ENCODE measurements at places on chromosomes 2 and 18. TPM values are rescaled to one million over a fixed set of nuclear protein-coding genes. Genes with fewer than 3 reads are reported as not detected.

GRCh38 chr18:31990823-31991222, 27.8 kb upstream of the RNF125 start:
- DNase-seq, result no peak

DNA sequence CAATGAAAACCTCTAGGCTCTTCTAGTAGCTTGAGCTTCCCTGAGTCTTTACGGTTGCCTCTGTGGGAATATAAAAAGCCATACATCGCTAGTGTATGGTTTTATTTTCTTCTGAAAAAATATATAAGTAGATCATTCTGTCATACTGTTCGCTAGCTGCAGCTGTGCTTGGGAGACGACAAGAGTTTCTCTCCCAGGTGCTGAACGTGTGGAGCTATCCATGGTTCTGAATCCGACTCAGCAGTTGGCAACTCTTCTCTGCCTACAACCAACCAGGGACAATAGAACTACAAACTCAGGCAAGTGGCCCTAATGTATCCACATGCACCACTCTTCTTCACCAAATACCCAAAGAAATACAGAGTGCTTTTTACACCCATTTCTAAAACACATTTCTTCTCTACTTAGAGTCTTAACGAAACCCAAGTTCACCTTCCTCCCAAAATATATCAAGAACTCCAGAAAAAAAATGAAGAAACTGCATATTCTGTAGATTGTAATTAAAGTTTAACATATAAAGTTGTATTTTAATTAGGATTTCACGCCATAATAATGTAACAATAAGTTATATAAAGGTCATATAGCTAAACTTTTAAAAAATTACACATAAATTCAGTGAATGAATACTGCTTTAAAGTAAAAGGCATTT, 2.2 kb upstream of the KCNH7 start:
- peak; percentile 93 for DNase-seq

- peak; percentile 44 for DNase-seq
Observed at GRCh38 chr2:196160101-196160500, 11.3 kb downstream of the STK17B start.

- peak; percentile 58 for DNase-seq
Observed at GRCh38 chr18:8654503-8655451, 45.5 kb downstream of the RAB12 start.

GRCh38 chr2:191927319-191927867, 80.5 kb upstream of the CAVIN2 start:
- no peak for DNase-seq

GRCh38 chr18:499776-500631, 497 bp downstream of the COLEC12 start:
- peak; percentile 54 for DNase-seq

GRCh38 chr2:185012643-185013042, 414.3 kb downstream of the ZNF804A start:
- DNase-seq, result no peak

DNA sequence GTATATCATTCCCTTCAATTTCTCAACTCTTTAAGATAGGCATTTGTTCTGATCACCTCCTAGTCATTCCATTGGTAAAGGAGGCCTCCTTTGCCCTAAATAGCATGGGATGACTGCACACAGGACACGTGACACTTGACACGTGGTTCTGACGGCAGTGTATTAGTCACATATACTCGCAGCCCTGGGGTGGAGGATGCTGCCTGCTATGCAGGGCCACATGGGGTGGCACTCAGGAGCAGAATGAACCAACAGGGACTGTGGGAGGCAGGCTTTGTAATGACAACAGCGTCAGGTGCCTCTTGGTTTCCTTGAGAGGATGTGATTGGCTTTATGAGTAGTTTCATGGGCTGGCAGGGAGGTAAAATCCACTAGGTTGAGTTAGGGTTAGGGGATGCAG, 9.3 kb upstream of the KCNS3 start:
- no peak for DNase-seq

DNA sequence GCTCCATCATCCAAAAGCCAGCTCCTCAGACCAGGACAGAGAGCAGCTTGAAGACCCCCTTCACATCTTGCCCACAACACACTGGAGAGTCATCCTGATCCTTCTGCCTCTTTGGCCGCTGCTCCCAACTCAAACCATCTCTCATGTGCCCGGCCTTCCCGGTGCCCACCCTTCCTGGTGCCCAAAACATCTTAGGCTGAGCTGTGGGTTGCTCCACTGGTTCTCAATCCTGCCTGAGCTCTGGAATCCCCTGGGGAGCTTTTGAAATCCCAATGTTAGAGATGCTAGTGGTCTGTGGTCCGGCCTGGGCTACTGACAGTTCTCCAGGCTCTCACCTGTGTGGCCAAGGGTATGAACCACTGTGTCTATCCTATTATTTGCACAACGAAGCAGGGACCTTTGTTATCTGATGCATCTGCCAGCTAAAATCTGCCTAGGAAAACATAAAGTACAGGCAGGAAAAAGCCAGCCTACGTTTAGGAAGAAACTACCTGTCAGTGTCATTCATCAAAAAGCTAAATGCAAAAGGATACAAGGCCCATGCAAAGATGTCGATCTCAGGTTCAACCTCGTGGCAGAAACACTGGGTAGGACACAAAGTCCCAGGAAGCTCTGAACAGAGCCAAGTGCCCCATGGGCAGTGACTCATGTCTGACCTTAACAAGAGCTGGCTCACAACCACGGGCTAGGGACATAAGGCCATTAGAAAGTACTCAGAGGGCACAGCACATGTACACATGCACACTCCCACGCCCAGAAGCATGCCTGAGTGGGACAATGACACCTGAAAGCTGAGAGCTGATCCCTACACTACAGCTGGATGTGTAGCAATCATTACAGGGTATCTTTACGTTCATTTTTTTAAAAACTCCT, 30.8 kb downstream of the TBC1D8 start:
- DNase-seq, result no peak

- DNase-seq, result no peak
Observed at GRCh38 chr2:27795093-27795834, 23.7 kb downstream of the MRPL33 start.

GRCh38 chr2:40450066-40450795, 1.7 kb downstream of the SLC8A1 start:
- DNase-seq, result peak; percentile 46

- no peak for DNase-seq
Observed at GRCh38 chr2:85790499-85791188, 36.9 kb downstream of the ATOH8 start.

The EFR3B gene
- total RNA-seq, result 6.1 TPM

The PROKR1 gene
- 1.0 TPM for total RNA-seq

The ATOH8 gene
- total RNA-seq, result 15.7 TPM

The SKA1 gene
- 2.6 TPM for total RNA-seq
